ENCODE measurements at places on chromosomes 6 and 20.
A peak's percentile ranks its signal among the peaks of the same experiment; 100 is the strongest.

DNA sequence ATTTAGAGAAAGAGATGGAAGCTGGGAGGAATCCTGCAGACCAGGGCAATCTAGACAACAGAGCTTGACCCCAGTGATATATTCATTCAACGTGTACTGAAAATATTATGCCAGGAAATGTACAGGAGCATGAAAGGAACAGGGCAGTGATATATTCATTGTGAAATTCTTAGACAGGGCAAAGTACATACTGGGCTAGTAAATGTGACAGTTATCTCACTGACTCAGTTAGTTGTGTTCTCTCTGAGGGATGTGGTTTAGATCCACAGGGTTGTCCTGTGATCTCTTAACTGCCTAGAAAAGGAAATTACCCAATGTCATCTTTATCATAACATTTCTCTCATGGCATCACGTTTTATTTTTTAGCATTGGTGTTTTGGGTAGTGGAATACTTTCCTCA, 891.3 kb downstream of the EYS start:
- no peak for DNase-seq

DNA sequence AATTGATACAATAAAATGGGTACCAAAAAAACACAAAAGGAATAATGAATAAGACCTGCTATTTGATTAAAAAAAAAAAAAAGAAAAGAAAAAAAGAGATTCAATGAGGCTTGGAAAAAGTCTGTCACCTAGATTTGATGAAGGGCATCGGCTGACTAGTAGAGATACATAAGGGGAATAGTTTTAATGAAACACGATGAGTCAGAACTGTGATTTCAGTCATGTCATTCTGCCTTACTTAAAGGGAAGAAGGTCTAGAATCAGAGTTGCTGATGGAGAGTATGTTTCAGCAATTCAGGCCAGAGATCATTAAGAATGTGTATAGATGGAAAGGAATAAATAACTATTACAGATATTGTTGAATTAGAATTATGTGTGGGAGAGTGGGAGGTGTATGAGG, 565.9 kb upstream of the RNF217 start:
- no peak for DNase-seq

DNA sequence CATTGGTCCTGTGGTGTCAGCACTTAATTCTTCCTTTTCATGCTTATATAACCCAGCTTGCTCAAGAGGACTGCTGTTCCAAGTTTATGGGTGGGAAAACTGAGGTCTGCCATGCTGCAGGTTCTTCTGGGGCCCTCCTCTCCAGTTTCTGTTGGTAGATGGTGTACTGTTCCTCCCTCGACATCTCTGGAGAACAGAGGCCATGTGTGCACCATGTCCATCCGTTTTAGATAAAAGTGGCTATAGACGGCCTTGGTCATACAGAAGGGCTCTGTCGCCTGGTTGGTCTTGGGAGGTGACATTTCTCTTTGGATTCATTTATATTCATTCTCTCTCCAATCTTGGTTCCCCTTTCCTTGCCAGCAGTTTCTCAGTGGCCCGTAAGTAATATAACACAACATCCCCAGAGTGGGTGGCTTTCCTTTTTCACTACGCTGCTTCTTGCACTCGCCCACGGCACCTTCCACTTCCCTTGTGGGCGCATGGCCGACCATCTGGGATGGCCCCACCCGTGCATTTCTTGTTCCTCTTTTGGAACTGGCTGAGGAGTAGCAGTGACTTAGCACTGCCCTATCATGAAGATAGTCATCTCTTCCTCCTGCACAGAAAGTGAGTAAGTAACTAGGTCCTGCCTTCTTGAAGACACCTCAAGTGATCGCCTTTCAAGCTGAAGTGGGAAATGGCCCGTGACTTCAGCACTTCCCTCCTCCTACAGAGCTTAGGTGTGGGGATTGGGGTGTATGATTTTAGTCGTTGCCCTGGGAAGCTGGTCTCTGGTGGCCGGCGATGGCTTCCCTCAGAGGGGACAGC, 94.2 kb downstream of the RREB1 start:
- DNase-seq = no peak

DNA sequence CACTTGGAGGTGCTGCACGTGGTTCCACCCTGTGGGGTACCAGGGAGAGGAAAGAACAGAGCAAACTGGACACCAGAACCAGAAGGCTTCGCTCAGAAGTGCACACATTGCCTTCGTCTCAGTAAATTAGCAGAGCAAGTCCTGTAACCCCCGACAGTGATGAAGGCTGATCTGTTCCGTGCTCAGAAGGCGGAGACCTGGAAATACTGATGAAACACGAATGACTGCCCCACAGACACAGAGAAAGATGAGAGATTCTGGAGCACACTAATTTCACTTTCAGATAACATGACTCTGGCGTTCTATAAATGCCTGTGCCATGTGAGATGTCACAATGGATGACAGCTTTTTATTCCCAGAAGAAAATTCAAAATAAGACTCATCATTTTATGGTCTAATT, 44.2 kb upstream of the CCR6 start:
- DNase-seq = no peak

DNA sequence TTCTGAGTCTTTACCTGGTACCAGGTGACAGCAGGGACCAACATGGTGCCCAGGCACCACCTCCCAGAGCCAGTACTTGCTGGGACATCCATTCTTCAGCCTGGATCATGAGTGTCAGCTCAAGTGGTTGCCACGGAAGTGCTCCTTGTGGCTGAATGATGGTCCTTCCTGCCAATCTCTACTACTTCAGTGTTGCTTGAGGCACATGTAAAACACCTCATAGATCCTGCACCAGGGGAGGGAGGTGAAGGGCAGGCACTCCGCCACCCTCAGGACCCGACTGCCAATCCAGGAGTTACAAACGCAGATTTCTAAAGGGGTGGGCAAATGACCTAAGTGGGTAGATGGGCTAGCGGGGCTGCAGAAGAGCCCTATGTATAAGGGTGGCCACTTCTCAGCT, 226.0 kb downstream of the PREX1 start:
- no peak for DNase-seq

DNA sequence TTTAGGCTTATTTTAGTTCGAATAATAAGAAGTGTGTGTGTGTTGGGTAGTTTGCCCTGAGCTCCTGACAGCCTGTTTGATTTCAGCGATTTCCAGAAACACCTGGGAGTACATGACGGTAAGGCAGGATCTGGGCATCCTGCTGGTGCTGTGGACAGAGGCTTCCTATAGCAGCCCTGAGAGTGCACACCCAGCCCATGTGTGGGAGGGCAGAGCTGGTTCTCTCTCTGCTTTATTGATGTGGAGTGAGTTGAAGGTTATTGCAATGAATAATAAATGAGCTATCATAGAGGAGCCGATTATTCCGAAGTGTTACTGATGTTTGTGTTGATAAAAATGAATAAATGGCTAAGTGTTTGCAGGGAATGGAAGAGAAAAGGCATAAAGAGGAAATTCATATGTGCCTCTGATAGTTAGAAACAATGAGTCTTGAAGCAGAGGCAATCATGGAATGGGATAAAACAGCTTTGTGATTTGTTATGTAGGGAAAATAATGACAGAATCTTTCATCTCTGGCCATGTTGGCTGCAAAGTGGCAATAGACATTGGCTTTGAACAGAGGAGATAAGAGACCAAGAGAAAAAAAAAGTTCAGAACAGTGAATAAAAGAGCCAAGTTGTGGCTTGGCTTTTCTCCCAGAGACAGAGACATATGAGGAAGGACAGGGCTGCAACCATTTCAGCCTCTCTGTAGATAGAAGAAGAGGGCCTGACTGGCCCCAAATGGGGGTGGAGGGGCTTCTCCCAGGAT, 166.2 kb upstream of the CHD6 start:
- DNase-seq = no peak

DNA sequence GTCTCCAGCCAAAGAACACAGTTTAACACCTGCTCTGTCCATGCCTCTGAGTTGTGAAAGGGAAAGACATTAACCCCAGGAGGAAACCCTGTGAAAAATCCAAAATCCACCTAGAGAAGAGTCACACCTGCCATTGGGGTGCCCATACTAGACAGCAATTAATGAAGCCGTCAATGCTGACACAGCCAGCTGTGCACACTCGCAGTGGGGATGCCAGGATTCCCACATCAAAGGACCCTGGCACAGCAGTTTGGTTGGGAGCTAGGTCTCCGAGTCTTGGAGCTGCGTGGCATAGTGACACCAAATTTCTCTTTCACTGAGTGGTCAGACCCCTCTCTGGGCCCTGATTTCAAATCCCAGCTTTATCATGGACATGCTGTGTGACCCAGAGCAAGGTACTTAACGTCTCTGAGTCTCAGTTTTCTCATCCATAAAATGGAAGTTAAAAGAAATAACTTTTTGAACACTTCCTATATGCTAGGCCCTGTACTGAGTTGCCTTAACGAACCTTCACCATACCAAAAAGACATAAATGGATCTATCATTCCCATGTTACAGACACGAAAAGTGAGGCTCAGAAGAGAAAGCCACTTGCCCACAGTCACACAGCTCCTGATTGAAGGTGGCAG, 30.8 kb downstream of the BPIFB1 start:
- DNase-seq = no peak

DNA sequence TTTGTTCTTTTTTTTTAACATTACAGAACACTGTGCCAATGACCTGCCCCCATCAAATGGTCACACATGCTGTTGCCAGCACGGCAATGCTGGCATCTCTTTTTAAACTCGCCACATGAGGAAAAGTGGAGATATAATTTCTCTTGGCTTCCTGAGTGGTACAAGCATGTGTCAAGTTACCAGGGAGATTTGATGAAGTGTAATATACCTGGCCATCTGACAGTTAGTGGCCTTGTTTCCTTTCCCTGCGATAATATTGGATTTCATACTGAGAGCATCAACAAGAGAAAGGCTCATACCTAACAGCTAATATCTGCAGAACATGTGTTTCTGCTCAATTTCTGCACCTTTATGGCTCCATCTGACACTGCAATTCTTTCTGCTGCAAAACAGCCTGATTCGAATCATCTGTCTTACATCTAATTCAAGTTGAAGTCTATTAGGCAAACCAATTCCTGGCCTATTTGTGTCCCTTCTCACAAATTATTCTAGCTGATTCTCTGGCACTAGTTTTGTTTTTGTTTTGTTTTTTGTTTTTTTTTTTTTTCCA, 519.5 kb downstream of the PREX1 start:
- DNase-seq = no peak

DNA sequence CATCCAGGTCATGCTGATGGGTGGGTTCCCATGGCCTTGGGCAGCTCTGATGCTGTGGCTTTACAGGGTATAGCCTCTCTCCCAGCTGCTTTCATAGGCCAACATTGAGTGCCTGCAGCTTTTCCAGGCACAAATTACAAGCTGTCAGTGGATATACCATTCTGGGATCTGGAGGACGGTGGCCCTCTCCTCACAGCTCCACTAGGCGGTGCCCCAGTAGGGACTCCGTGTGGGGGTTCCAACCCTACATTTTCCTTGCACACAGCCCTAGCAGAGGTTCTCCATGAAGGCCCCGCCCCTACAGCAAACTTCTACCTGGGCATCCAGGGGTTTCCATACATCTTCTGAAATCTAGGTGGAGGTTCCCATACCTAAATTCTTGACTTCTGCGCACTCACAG, 602.6 kb upstream of the HS3ST5 start:
- DNase-seq = no peak

DNA sequence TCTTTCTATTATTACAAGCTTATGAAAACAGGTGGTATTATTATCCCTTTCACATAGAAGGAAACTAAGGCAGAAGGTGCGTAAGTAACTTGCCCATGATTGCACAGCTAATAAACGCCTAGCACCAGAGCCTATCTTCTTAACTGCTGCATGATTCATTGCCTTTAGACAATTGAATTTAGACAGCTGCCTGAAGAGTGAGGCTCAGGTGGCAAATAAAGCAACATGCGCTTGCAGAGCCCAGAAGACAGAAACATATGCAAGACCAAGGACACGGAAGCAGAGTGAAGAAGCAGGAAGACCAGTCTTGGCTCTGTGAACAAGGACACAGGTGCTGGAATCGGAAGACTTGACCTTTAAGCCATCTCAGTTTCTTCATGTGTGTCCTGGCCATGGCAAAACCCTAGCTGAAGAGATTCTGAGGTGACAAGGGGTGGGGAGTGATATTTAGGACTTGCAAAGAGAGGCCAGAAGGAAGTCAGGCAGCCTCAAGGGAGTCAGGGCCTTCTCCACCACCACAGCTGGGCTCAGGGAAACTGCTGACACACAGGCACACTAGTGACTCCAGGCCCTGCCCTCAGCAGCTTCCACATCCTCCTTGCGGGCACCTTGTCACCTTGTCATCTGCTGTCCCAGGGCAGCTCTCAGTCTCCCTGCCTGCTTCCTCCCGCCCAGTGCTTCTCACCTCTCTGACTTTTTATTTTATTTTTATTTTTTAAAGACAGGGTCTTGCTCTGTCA, 91.7 kb upstream of the SLC22A16 start:
- DNase-seq = no peak

DNA sequence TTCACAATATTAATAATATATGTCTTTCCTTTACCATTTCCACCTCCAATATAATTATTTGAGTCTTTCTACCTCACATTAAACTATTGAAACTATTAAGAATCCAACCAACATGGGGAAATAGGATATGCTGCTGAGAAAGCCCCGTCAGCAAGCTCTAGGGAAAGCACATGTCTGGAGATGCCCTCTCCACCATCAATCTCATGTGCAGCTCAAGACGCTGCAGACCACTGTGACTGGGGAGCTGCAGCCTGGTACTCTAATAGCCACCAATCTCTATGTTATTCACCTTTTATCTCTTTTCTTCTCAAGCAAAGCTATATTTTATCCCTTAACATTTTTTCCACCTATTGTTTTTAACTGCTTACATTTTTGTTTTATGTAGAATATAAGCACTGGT, 50.3 kb downstream of the COL9A1 start:
- no peak for DNase-seq

GRCh38 chr20:32635764-32636163, 38.0 kb downstream of the C20orf203 start:
- DNase-seq = peak; percentile 34

- DNase-seq = no peak
These were observed 95.6 kb upstream of the FAM184A start for GRCh38 chr6:119174085-119174445.

DNA sequence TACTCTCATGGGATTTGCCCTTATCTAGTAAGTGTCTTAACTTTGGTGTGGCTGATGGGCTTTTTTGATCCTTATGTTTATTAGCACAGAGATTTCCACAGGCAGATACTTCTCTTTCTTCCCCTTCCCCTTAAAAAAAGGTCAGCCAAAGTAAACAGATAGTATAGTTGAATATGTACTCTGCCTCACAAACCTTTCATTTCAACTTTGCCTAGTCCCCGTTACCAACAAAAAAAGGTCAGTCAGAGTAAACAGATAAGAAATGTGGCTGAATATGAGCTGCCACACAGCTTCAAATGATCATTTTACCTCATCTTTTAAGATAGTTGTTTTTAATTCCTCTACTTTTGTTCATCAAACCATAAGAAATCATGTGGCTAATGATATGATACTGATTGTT, 34.1 kb upstream of the SLC35D3 start:
- DNase-seq = no peak
